Vein endothelial cell (primary cell): ENCODE measurements at places on chromosomes 1 and 21. TPM values are rescaled to one million over a fixed set of nuclear protein-coding genes. Genes with fewer than 3 reads are reported as not detected.

The RERE gene
- 55.6 and 56.8 TPM in 2 replicates for total RNA-seq

The AMY1A gene
- not detected in 2 replicates for total RNA-seq

The OR6K2 gene
- not detected in 2 replicates for total RNA-seq

The TBX19 gene
- total RNA-seq, result 0.86 and 0.98 TPM in 2 replicates

The S100A12 gene
- total RNA-seq, result not detected in 2 replicates

The VPS72 gene
- total RNA-seq, result 58.5 and 60.7 TPM in 2 replicates

The PTPN22 gene
- under 0.01 and 0.67 TPM in 2 replicates for total RNA-seq

The SF3B4 gene
- 18.0 and 20.2 TPM in 2 replicates for total RNA-seq

The LCE1D gene
- total RNA-seq, result not detected in 2 replicates

The PHACTR4 gene
- total RNA-seq, result 25.8 and 38.8 TPM in 2 replicates

The CFAP57 gene
- 0.10 and 1.3 TPM in 2 replicates for total RNA-seq

The S100A7A gene
- total RNA-seq, result not detected in 2 replicates

The LAMC2 gene
- 2.3 and 2.8 TPM in 2 replicates for total RNA-seq

The ZNF593 gene
- 25.5 and 26.8 TPM in 2 replicates for total RNA-seq

The KRTAP13-1 gene
- not detected in 2 replicates for total RNA-seq

The MMEL1 gene
- total RNA-seq, result 0.38 and 5.9 TPM in 2 replicates

The OR2L2 gene
- under 0.01 TPM in 1 of 2 replicates, not detected in the other for total RNA-seq

The NMNAT2 gene
- total RNA-seq, result 0.57 and 2.3 TPM in 2 replicates

The GLRX2 gene
- total RNA-seq, result 3.6 and 7.2 TPM in 2 replicates

The CSRP1 gene
- total RNA-seq, result 349 and 445 TPM in 2 replicates

The SETD4 gene
- 10.1 and 18.2 TPM in 2 replicates for total RNA-seq

The RXRG gene
- total RNA-seq, result not detected in 2 replicates

The PDC gene
- not detected in 2 replicates for total RNA-seq

The ST6GALNAC3 gene
- 30.4 and 56.6 TPM in 2 replicates for total RNA-seq

The CRABP2 gene
- total RNA-seq, result 0.65 TPM in 1 of 2 replicates, not detected in the other

The CELF3 gene
- total RNA-seq, result not detected in 2 replicates

The RBM11 gene
- not detected in 2 replicates for total RNA-seq

The SPAG17 gene
- under 0.01 TPM in 1 of 2 replicates, not detected in the other for total RNA-seq
